ENCODE measurements at places on chromosomes 4 and X. TPM values are rescaled to one million over a fixed set of nuclear protein-coding genes. Genes with fewer than 3 reads are reported as not detected.

GRCh38 chr4:185323606-185324005 lies 72.1 kb downstream of the LRP2BP start:
- H3K36me3 ChIP-seq, result peaks cover 13% of the 10 kb centered on the region
- no peak overlapping the region for H3K4me3 ChIP-seq
- no peak for DNase-seq
- H3K27ac ChIP-seq, result no peak overlapping the region

DNA sequence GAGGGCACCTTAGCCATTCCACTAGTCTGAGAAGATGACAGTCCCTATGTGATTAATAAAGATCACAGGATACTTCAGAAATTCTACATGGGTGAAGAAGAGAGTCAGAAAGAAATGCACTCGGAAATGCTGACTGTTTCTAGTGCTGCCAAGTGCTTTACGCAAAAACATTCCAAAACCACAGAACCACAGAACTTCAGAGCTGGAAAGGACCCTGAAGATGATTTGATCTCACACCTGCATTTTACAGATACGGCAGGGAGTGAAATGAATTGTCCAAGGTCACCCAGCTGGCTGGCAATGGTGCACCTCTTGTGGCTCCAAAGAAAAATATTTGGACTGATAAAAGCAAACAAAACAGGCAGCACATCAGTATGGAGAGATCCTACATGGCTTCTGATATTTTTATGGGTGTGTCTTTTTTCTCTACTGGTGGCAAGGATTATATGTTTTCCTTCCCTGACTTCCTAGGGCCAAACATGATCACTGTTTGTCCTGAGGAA lies 115.9 kb downstream of the MAML3 start:
- H3K36me3 ChIP-seq, result no peaks in the 10 kb centered on the region
- H3K27ac ChIP-seq, result no peak overlapping the region

DNA sequence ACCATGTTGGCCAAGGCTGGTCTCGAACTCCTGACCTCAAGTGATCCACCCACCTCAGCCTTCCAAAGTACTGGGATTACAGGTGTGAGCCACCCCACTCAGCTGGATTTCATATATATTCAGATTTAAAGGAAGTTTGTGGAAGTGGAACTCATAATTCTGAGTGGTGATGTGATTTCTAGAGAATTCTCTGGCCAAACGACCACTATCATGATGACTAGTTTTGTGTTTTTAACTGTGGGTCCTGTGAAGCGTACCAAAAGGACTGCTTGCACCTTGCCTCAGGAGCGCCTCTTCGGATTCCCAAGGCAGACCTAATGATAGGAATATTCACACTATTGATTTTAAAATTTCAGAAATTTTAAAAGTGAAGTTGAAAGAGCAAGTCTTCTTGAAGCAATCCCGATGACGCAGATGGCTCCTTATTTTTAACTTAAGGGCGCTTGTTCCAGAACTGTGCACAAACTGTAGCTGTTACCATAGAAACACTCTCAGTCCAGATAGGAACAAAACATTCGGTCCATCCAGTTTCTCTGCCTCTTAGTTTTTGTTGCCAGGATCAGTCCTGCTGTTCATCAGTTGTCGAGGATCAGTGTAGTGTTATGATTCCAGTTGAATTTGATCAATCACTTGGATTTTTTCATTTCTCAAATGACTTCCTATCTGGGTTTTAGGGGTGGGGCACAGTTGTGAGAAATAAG lies 51.7 kb upstream of the CLCN4 start:
- H3K27ac ChIP-seq, result peak overlapping the region; percentile 44
- peaks cover 14% of the 10 kb centered on the region for H3K36me3 ChIP-seq
- H3K4me1 ChIP-seq, result peaks cover 48% of the 10 kb centered on the region
- no peak overlapping the region for H3K4me3 ChIP-seq

GRCh38 chr4:172992648-172993378 lies 175.8 kb upstream of the GALNT7 start:
- H3K4me3 ChIP-seq, result no peak overlapping the region
- no peak for DNase-seq
- peaks cover 4% of the 10 kb centered on the region for H3K27me3 ChIP-seq
- H3K27ac ChIP-seq, result no peak overlapping the region
- H3K36me3 ChIP-seq, result no peaks in the 10 kb centered on the region

DNA sequence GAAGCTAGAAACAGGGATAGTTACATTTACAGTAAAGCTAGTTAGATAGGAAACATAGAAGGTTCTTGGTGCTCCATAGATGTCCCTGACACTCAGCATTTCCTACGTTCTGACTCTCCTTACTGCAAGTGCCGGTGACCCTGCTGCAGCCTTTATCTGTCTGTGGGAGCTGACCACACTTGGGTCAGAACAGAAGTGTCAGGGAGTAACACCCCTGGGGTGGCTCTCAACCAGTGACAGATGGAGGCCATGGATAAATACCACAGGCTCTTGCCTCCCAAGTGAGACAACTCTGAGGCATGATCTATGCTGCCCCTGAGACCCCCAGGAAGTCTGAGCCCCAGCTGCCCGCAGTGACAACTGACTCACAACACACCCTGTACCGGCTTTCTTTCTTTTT lies 69.8 kb downstream of the ANXA3 start:
- no peaks in the 10 kb centered on the region for H3K36me3 ChIP-seq
- no peak overlapping the region for H3K27ac ChIP-seq
- no peak for DNase-seq

GRCh38 chrX:78321809-78322208 lies 5.6 kb downstream of the CYSLTR1 start:
- peak; percentile 68 for DNase-seq
- peaks cover 22% of the 10 kb centered on the region for H3K4me1 ChIP-seq
- H3K4me3 ChIP-seq, result no peak overlapping the region
- peak overlapping the region; percentile 73 for H3K27ac ChIP-seq
- H3K36me3 ChIP-seq, result peaks cover 8% of the 10 kb centered on the region

DNA sequence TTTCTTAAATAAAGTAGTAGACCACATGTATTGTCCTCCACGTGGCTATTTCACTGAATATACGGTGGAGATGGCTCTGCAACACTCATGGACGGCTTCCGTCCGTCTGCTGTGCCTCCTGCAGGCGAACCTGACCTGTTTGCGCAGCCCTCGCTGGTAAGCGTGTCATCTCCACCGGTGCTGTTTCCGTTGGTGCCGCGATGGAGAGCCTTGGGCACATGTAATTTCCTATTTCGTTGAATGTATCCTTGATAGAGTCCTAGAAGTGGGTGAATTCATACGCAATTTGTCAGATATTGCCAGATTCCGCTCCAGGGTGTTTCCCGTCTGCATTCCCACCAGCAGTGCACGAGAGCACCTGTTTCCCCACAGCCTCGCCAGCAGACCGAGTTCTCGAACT lies 48.5 kb downstream of the HTT-AS start:
- H3K36me3 ChIP-seq, result peaks cover 1% of the 10 kb centered on the region
- peaks cover 19% of the 10 kb centered on the region for H3K27me3 ChIP-seq
- H3K4me1 ChIP-seq, result peaks cover 10% of the 10 kb centered on the region
- DNase-seq, result no peak
- no peak overlapping the region for H3K4me3 ChIP-seq
- H3K27ac ChIP-seq, result no peak overlapping the region

GRCh38 chrX:110082161-110082560 lies 79.2 kb downstream of the TMEM164 start:
- no peak for DNase-seq
- H3K27ac ChIP-seq, result peak overlapping the region; percentile 24
- H3K27me3 ChIP-seq, result no peaks in the 10 kb centered on the region
- no peak overlapping the region for H3K4me3 ChIP-seq
- H3K36me3 ChIP-seq, result peaks cover 4% of the 10 kb centered on the region
- peaks cover 8% of the 10 kb centered on the region for H3K4me1 ChIP-seq

GRCh38 chr4:76740866-76741662 lies 156.9 kb downstream of the SOWAHB start:
- no peaks in the 10 kb centered on the region for H3K36me3 ChIP-seq
- peaks cover 21% of the 10 kb centered on the region for H3K27me3 ChIP-seq
- no peak overlapping the region for H3K4me3 ChIP-seq
- no peak for DNase-seq
- H3K27ac ChIP-seq, result no peak overlapping the region

GRCh38 chr4:4755306-4755705 lies 104.2 kb upstream of the MSX1 start:
- H3K27ac ChIP-seq, result no peak overlapping the region
- H3K4me3 ChIP-seq, result no peak overlapping the region
- H3K36me3 ChIP-seq, result no peaks in the 10 kb centered on the region
- peaks cover 23% of the 10 kb centered on the region for H3K27me3 ChIP-seq
- H3K4me1 ChIP-seq, result peaks cover 6% of the 10 kb centered on the region
- DNase-seq, result no peak

- no peak overlapping the region for H3K27ac ChIP-seq
- DNase-seq, result no peak
- no peaks in the 10 kb centered on the region for H3K27me3 ChIP-seq
- no peak overlapping the region for H3K4me3 ChIP-seq
These were observed 80.9 kb downstream of the CLDN34 start for GRCh38 chrX:10048076-10048475.

- H3K27me3 ChIP-seq, result no peaks in the 10 kb centered on the region
- peaks cover 2% of the 10 kb centered on the region for H3K4me1 ChIP-seq
- no peak for DNase-seq
- H3K36me3 ChIP-seq, result no peaks in the 10 kb centered on the region
These were observed 102.8 kb downstream of the CHRDL1 start for GRCh38 chrX:110692866-110693265.

- H3K36me3 ChIP-seq, result peaks cover 12% of the 10 kb centered on the region
- no peak overlapping the region for H3K4me3 ChIP-seq
- H3K27me3 ChIP-seq, result no peaks in the 10 kb centered on the region
- no peak for DNase-seq
- no peak overlapping the region for H3K27ac ChIP-seq
These were observed 36.2 kb downstream of the CTBP1 start for GRCh38 chr4:1212546-1213335.

GRCh38 chr4:118816538-118817177 lies 19.3 kb downstream of the SEC24D start:
- no peak for DNase-seq
- H3K27ac ChIP-seq, result peak overlapping the region; percentile 3
- H3K4me3 ChIP-seq, result no peak overlapping the region
- H3K36me3 ChIP-seq, result peaks cover 41% of the 10 kb centered on the region
- no peaks in the 10 kb centered on the region for H3K27me3 ChIP-seq

DNA sequence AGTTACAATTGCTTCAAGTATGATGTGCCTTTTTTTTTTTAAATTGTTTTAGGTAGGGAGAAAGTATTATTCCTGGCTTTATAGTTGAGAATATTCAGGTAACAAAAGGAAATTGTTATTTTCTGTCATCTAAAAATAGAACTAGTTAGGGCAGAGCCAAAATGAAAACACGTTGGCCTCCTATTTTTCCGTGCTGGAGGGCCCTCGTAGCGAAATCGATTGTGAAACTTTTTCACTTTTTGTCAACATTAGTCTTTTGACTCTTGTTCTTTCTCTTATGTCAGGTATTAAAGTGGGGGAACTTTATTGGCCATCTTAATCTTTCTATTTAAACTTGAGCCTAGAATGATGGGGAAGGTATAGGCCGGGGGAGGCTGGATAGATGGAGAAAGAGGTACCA lies 104.9 kb downstream of the ARHGAP10 start:
- peaks cover 10% of the 10 kb centered on the region for H3K36me3 ChIP-seq
- no peak overlapping the region for H3K27ac ChIP-seq
- H3K4me3 ChIP-seq, result no peak overlapping the region
- peaks cover 10% of the 10 kb centered on the region for H3K4me1 ChIP-seq

DNA sequence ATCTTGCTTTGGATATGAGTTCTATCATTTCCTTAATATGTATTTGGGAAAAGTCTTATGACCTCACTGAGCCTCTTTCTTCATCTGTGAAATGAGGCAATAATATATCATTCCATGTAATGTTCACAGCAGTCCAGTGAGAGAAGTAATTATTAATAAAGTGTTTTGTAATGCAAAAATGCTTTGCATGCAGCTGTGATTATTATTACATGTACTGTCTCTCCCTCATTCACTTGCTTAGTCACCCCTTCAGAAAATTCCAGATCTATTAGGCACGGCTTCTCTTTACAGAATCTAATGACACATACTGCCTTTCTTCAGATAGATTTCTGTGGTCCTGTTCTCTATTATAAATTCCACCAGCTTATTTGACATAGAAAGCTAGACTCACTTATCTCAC lies 53.5 kb upstream of the FGF13 start:
- no peak overlapping the region for H3K4me3 ChIP-seq
- no peaks in the 10 kb centered on the region for H3K4me1 ChIP-seq
- no peaks in the 10 kb centered on the region for H3K36me3 ChIP-seq
- no peak overlapping the region for H3K27ac ChIP-seq
- no peak for DNase-seq

- H3K4me1 ChIP-seq, result no peaks in the 10 kb centered on the region
- no peak overlapping the region for H3K4me3 ChIP-seq
- H3K27ac ChIP-seq, result no peak overlapping the region
These were observed 2043.8 kb downstream of the ARAP2 start for GRCh38 chr4:34200535-34200934.

- no peaks in the 10 kb centered on the region for H3K27me3 ChIP-seq
- H3K27ac ChIP-seq, result no peak overlapping the region
- DNase-seq, result no peak
These were observed 132.2 kb upstream of the FUNDC1 start for GRCh38 chrX:44674906-44675305.

DNA sequence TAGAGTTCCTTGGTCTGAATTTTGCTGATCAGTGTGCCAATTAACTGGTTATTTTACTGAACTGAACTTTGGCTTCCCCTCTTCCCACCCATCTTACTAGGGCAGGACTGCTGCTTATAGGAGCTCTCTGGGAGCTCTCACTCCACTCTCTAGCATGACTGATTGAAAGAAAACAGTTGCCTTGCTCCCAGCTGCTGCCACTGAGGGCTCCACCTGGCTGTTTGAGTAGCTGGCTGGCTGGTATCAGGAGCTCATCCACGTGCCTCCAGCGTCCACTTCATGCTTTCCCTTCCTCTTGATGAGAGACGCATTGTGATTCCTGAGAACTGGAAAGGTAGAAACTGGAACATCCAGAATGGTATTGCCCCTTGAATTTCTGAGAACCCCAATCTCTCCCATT lies 73.0 kb upstream of the KLHL13 start:
- no peak for DNase-seq
- no peaks in the 10 kb centered on the region for H3K36me3 ChIP-seq
- no peak overlapping the region for H3K4me3 ChIP-seq

- DNase-seq, result no peak
- peaks cover 8% of the 10 kb centered on the region for H3K4me1 ChIP-seq
- H3K36me3 ChIP-seq, result peaks cover 2% of the 10 kb centered on the region
- no peak overlapping the region for H3K4me3 ChIP-seq
- no peaks in the 10 kb centered on the region for H3K27me3 ChIP-seq
- no peak overlapping the region for H3K27ac ChIP-seq
These were observed 226.7 kb downstream of the SNCA start for GRCh38 chr4:89610236-89610635.

GRCh38 chrX:118360429-118361125 lies 14.7 kb downstream of the WDR44 start:
- H3K4me3 ChIP-seq, result no peak overlapping the region
- no peak for DNase-seq
- peaks cover 17% of the 10 kb centered on the region for H3K4me1 ChIP-seq
- H3K36me3 ChIP-seq, result peaks cover 2% of the 10 kb centered on the region
- H3K27ac ChIP-seq, result no peak overlapping the region

USP26 gene
- total RNA-seq, result not detected

HAND2 gene
- not detected for total RNA-seq

THAP9 gene
- 2.4 TPM for total RNA-seq

LUZP4 gene
- total RNA-seq, result not detected

GBA3 gene
- total RNA-seq, result not detected

TBC1D8B gene
- 2.2 TPM for total RNA-seq

PNMA5 gene
- total RNA-seq, result 0.15 TPM

NDST3 gene
- not detected for total RNA-seq

H2BW2 gene
- not detected for total RNA-seq
